GM13976 (cell line): ENCODE measurements at places on chromosomes 6 and 20.

DNA sequence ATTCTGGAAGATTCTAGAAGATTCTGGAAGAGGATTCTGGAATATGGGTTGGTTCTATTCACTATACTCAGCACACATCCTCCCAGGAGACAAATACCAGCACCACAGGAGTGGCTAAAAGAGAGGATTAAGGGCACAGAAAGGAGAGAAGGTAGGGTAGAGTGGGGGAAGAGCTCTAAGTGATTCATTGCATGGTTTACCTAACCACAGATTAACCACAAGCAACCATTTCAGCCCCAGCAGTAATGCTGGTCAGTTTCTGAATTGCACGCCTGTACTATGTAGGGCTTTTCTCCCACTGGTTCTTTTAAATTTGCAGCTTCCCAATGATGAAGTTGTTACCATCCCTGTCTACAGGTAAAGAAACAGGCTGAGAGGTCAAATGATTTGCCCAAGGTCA, 192.7 kb upstream of the PMEPA1 start:
- DNase-seq: no peak

DNA sequence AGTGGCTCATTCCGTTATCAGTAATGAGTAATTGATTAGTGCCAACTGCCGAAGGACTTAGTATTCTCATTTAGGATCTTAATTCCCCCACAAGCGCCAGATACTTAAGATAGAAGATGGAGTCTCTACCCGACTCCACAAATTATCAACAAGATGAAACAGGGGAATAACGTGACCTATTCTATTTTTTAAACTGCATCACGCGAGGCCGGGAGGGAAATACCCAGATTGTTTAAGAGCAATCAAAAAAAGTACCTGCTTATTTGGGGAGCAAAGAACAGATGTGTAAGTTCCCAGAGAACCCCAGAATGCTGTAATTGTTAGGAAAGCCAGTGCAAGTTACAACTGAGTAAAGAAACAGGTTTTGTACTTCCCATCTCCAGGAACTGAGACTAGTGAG, 1.1 kb upstream of the MAP3K5 start:
- peak; percentile 41 for DNase-seq

- no peak for DNase-seq
Observed at GRCh38 chr20:43799150-43799711, 72.4 kb upstream of the GTSF1L start.

GRCh38 chr6:90109141-90109540, 187.5 kb downstream of the BACH2 start:
- DNase-seq: no peak

DNA sequence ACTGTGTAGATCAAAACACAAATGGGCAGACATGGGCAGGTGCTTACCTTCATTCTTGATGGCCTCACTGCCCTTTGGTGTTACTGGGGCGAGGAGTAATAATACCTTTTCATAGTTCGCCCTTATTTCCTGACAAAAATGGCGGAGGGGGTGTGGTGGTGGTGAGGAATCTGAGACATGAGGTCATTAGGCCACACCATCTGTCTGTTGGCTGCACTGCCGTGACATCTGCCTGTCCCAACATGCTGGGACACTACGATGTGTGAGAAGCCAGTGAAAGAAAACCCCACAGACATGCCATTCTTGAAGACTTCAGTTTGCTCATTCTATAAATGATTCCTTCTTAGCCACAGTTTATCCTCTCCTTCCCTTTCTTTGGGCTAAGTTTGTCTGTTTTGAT, 13.4 kb upstream of the MAPRE1 start:
- no peak for DNase-seq

DNA sequence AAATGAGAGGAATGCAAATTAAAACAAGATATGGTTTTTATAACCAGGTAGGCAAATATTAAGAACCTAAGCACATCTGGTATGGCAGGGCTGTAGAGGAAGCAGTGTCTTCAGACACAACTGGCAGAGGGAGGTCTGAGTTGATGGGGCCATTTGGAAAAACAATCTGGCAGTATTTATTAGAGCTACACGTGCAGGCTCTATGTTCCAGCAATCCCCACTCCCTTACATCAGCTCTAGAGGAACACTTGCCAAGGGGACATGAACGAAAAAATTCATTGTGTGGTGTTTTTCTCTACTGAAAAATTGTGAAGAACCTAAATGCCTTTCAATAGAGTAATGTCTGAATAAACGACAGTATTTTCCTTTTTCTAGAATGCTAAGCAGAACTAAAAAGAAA, 111.6 kb upstream of the EDN1 start:
- no peak for DNase-seq

DNA sequence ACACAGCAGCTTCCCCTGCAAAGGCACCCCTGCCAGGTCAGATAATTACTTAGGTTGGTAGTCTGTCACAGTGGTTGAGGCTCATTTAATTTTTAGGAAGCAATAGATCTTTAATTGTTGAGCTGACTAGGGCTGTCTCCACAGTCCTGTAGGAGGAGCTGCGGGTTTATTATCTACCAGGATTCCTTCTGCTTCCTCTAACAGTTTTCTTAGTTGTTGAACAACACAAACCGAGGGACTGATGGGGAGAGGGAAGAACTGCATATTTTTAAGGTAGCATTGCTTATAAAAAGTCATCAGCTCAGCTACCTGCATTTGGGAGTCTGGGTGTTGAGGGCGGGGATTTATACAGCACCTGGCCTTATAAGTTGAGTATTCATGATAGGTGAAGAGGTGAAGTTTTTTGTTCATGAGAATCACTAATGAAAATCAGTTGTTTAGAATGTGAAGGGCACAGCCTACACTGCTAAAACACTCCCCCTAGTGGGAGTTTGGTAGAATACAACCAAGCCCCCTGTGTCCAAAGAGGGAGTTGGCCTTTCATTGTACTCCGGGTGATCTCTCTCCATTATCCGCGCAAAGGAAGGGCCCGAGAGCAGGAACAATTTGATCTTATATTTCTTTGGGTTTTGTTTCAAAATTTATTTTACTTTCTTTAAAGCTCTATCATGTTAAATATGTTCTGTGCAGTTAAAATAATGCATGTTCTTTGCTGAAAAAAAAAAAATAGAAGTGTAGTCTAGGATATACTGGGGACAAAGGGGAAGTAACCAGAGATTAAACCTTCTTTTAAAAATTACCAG, 69.6 kb downstream of the SSR1 start:
- peak; percentile 77 for DNase-seq

DNA sequence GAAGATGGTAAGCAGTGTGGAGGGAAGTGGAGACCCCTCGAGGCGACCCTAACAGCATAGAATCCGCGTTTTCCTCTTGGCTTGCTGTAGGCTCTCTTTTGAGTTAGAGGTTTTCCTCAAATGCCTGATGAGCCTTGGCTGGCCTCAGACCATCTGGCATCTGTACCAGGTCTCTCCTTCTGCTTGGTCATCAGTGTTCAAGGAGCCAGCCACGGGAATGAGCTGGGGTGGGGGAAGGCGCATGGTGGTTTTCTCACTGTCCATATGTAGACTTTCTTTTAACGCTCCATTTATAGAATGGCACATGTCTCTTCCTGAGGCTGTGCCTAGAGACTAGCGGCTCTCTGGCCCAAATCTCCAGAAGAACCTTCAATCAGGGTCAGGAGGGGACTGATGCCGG, 8.1 kb upstream of the GUCA1A start:
- no peak for DNase-seq

GRCh38 chr6:99940582-99940981, 53.4 kb downstream of the MCHR2 start:
- DNase-seq: no peak

- no peak for DNase-seq
Observed at GRCh38 chr20:6200092-6200491, 77.3 kb upstream of the FERMT1 start.

GRCh38 chr6:79377047-79377446, 142.6 kb upstream of the HMGN3 start:
- no peak for DNase-seq
